ENCODE measurements at places on chromosomes 1 and 21.

DNA sequence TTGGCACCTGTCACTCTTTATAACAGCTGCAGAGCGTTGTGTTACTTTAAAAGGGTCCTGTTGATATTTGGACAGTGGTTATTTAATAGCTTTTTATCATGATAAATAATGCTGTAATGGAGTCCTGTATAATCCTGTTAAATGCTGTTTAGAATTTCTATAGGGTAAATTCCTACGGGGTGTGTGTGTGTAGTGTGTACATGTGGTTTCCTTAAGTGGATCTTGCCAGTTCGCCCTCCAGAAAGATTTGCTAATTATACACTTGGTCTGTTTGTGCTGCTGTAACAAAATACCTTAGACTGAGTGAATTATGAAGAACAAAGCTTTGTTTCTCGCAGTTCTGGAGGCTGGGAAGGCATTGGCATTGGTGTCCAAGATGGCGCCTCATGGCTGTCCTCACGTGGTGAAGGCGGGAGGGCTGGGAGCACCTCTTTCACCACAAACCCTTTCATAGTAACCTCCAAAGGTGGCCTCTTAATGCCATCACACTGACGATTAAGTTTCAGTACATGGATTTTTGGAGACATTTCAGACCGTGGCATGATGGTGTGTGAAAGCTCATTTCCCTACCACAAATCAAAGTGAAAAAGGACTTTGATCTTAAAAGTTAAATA lies 11.2 kb downstream of the PRMT2 start:
- DNase-seq = no peak

DNA sequence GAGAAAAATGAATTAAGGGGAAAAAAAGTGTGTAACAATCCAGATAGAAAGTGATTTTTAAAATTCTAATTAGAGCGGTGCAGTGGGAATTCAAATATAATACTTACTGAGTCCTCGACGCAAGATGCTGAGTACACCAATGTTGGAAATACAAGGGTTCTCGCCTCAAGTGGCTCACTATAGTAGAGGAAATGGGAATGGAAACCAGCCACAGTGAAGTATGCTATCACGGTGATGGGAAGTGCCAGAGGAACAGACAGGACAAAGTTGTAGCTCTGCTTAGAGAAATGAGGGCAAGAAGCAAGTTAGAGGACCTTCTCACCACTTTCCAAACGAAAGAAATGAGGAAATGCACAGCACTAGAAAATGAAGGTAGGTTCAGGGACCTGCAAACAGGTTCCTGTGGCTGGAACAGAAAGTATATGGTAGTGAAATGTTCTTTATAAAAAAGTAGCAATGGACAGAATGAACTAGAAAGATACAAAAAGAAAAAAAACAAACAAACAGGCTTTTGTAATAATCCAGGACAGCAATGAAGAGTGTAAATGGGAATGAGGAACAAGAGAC lies 13.5 kb downstream of the EGLN1 start:
- no peak for DNase-seq

GRCh38 chr1:26418865-26419349 lies 8.3 kb downstream of the LIN28A start:
- DNase-seq = no peak

DNA sequence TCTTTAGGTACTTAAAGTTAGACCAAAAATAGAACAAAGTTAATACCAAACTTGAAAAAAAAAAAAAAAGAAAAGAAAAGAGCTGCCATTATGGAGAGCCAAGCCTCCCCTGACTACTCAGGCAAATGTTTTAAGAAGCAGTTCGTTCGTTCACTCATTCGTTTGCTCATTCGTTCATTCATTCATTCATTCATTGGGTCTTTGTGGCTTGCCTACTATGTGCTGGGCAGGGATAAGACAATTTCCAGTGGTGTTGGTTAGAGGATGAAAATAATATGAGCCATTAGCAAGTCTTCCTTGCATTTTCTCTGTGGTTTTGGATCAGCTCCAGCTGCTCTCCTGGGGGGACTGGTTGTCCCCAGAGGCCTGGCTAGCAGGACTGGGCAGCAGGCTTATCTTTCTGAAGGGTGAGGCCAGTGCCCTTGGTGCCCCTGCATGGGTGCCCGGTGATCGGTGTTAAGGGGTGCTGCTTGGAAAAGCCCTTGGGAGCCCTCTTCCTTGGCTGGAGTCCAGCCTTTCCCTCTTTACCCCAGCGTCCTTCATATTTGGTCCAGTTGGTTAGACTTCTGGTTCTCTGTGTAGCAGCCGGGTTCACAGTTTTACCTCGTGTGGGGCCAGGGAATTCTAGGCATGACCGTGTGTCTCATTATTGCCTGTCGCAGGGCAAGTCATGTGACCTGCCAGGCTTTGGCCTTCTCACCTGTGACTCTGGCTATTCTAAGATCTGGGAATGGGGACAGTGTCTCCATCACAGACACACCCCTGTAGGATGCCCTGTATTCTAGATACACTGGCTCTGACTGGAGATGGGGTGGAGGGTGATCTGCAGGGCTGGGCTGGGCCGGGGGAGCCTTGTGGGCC lies 32.8 kb downstream of the LHX4 start:
- no peak for DNase-seq

- no peak for DNase-seq
Observed at GRCh38 chr1:172776071-172776470, 117.2 kb downstream of the FASLG start.

DNA sequence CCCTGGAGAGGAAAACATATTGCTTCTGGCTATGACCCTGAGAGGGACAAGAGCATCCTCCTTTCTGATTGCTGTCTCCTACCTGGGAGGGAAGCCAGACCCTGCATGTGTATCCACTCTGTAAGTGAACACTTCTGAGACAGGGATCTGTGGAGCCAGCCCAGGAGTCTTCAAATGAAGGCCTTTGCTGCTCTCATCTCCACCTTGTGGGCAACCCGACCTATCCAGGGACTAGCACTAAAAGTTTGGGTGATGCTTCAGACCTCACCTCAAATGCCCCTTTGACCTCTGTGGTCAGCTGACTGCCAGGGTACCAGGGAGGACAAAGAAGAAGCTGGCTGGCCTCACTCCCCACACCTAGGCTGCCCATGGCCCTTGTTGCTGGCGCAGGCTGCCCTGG lies 64.7 kb downstream of the KCND3 start:
- no peak for DNase-seq

- no peak for DNase-seq
Observed at GRCh38 chr1:50700214-50700613, 259.9 kb downstream of the FAF1 start.

DNA sequence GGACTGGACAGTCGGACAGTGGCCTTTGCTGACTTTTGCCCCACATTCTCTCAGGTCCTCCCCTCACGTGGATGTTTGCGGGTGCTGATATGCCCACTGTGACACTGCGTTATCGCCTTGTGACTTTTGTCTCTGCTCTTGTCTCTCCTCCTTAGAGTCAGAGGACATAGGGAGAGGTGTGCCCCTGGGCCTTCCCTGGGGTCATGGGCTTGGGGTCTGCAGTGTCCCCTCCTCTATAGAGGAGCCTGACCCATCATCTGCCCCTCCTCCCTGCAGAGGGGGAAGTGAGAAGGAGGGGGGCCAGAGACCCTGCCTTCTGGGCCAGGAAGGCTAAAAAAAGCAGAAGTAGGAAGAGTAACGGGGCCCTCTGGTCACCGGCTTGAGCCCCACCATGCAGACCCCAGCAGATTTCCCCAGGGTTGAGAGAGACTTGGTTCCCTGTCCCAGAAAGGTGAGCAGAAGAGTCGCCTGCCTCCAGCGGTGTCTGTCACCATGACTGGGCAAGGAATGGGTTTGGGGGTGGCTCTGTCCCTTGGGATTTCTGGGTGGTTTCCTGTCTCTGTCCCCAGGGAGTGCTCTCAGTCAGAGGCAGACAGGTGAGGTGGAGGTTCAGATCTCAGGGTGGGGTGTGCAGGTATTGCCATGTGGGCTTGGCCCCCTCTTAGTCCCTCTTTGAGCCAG lies 13.3 kb downstream of the RPS6KA1 start:
- DNase-seq = no peak

DNA sequence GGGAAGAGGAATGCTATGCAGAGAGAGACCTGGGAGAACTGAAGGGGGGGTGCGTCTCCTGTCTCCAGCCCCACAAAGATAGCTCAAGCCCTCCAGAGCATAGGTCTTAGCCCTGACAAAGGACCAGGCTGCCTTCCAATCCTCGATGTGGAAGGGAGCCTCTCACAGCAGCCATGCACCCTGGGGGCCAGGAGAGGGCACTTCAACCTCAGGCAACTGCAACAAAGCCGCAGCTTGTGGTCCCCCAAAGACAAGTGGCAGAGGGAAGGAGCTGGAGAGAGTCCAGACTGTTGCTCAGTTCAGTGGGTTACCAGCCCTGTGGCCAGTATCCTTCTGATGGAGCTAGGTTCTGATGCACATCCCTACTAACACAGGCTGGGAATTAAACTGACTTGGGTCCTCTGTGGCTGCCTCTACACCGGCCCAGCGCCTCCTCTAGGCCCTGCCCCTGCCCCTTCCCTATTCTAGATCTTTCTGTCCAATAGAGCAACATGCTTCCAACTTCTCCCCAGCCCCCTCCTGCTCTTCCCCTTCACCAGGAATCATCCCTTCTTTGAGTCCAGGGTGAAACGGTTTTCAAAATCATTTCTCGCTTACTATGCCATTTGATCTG lies 100.7 kb upstream of the SPATA6 start:
- DNase-seq = peak; percentile 80

DNA sequence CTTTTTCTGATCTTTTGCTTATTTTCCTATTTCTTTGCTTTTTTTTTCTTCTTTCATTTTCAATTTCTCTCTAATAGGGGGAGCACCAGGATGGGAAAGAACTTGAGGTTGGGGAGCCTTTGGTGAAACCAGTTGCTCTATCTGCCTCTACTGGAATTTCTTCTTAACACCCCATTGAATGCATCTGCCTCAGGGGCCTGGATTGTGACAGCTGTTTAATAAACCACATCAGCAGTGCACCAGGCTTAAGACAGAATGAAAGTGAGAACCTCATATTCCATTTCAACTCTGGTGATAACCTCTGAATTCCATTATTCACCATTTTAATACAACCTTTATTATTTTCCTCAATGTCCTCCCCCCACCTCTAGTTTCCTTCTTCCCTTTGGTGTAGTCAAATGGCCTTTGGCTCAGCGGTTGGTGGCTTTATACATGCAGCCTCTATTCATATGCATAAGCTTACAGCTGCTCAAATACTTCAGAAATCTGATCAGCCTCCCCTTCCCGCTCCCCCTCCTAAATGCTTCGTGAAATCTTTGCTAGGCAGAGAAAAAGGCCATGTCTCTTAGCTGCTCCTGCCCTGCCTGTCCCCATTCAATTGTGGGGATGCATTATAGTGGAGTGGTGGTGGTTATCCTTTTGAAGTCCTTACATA lies 537.3 kb upstream of the PLXNA2 start:
- DNase-seq = no peak

DNA sequence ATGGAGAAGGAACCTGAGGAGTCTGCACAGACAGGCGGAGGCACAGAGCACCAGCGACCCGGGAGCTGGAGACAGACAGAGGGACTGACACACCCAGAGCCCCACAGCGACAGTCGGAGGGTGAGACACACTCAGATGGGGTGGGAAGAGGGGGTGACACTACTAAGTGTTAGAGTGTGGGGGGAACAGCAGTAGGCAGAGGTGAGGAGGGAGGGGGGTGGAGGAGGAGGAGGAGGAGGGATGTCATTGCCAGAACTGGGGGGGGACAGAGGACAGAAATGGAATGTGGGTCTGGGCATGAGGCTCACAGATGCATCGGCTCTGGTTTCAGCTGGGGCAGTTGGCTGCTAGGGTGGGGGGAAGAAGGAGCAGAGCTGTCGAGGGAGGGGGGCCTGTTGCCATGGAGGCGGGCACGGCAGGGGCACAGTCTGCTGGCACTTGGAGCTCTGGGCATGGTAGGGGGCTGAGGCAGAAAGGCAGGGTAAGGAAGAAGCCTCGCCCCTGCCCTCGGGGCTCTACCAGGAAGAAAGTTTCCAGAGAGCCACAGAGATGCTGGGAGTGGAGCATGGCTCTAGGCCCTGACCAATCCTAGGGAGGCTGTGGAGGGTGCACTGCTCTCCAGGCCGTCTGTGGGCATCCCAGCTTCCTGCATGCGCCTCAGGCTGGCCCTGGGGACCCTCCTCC lies 37.3 kb downstream of the AHDC1 start:
- no peak for DNase-seq

DNA sequence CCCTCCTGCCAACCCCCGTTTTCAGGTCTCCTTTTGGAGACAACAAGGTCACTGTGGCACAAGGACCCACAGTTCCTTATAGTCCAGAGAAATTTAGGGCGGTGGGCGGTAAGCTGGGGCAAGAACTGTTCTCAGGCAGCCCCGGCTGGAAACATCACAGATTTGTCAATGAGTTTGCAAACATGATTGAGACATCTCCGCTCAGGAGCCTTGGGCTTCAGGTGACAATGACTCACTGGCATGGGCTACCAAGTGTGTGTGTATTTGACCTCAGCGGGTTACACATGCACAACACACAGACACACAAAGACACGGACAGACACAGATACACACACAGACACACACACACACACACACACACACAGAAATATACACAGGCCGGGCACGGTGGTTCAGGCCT lies 58.2 kb upstream of the ABCG1 start:
- DNase-seq = no peak

DNA sequence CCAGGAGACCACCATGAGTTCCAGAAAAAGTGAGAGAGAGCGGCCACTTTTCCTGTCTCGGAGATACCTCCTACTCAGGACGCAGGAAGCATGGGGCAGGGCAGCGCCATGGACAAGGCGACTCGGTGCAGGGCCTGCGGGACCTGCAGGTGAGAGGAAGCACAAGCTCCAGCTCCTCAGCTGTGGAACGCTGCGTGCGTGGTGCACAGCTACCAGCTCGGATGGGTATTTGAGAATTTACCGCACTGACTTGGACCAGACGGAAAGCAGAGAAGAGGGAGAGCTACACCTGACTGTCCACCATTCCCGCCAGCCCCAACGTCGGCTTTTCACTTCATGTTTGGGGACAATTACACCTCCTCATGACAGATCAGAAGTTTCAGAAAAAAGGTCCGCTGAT lies 8.2 kb upstream of the CDK11A start:
- DNase-seq = no peak

DNA sequence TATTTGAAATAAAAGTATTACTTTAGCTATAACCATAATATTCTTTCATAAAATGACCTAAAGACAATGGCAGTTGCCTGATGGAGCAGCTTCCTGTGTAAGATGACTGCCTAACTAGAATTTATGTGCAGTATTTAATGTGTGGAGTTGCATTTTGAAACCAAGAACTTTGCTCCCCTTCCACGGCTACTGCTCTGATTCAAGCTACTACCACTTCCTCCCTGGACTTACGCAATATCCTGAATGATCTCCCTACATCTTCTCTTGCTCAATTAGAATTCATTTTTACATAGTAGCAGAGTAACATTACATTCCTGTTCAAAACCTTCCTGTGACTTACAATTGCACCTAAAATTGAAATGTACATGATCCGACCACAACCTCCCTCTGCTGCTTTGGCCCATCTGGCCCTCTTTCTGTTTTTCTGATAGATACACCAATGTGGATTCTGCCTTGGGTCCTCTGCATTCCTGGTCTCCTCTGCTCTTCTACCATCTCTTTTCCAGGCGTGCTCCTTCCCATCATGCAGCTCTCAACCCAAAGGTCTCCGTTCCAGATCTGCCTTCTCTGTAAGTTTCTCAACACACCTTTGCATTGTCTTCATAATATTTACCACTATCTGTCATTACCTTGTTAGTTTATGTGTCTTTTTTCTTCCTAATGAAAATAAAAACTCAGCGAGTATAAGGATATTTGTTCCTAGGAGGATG lies 47.4 kb upstream of the USP25 start:
- DNase-seq = no peak

Measured in hypothalamus (tissue), 51 donors.